ENCODE measurements at places on chromosomes 1 and 21. TPM values are rescaled to one million over a fixed set of nuclear protein-coding genes. Genes with fewer than 3 reads are reported as not detected.
A peak's percentile ranks its signal among the peaks of the same experiment; 100 is the strongest.

NFIA gene
- 1.1 TPM for total RNA-seq

TMEM51 gene
- 0.15 TPM for total RNA-seq

FBXO28 gene
- total RNA-seq: 9.6 TPM

CDCA8 gene
- 78.6 TPM for total RNA-seq

TAL1 gene
- total RNA-seq: not detected

GBP6 gene
- total RNA-seq: not detected

MTOR gene
- 38.5 TPM for total RNA-seq

PPM1J gene
- total RNA-seq: 1.0 TPM

GRCh38 chr1:203742436-203742835 lies 22.5 kb upstream of the LAX1 start:
- no peak for DNase-seq

- DNase-seq: peak; percentile 24
These were observed 43.0 kb upstream of the EGLN1 start for GRCh38 chr1:231465051-231465450.

GRCh38 chr1:168751195-168751650 lies 22.2 kb upstream of the DPT start:
- no peak for DNase-seq

- no peak for DNase-seq
These were observed 287.8 kb upstream of the RGS18 start for GRCh38 chr1:191870490-191870889.

GRCh38 chr1:210024996-210025395 lies 87.0 kb downstream of the SYT14 start:
- DNase-seq: no peak

GRCh38 chr1:233664804-233665574 lies 51.1 kb downstream of the KCNK1 start:
- no peak for DNase-seq

DNA sequence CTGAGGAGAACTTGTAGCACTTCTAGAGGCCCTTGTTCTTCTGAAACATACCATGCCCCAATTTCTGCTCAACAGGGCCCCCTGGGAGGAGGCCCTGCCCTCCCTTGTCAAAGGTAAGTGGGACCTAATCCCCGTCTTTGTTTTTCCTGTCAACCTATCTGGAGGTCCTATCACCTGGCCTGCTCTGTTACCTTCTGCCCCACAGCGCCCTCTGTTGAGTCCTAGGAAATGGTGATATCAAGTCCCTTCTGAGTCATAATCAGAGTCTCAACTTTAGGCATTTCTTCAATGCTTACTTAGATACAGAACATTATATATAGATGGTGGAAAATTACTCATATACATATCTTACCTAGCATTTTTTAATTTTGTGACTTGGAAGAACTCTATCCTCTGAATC lies 28.2 kb upstream of the FCRL4 start:
- peak; percentile 51 for DNase-seq

DNA sequence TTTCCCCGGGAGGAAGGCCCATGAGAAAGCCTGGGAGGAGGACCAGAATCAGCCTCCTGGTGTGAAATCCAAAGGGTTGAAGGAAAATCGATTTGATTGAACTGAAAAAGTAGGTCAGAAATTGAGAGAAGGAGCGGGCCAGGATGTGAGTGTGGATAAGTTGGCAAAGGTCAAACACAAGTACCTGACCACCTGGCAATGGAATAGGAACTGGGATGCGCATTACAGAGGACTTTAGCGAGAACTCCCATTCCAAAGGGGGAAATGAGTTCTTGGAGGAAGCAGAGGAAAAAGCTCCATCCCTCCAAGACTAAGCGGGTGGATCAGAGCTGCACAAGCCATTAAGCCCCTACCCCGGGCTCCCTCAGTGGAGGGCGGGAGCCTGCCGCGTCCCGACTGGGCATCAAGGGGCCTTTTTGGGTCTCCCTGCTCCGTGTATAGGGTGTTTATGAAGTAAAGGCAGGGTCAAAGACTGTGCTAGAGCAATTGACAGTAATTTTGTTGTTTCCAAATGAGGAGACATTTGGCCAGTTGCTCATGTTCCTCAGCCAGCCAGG lies 56.4 kb downstream of the TGFB2 start:
- DNase-seq: no peak

- no peak for DNase-seq
These were observed 88.7 kb upstream of the IFFO2 start for GRCh38 chr1:19044975-19045831.

DNA sequence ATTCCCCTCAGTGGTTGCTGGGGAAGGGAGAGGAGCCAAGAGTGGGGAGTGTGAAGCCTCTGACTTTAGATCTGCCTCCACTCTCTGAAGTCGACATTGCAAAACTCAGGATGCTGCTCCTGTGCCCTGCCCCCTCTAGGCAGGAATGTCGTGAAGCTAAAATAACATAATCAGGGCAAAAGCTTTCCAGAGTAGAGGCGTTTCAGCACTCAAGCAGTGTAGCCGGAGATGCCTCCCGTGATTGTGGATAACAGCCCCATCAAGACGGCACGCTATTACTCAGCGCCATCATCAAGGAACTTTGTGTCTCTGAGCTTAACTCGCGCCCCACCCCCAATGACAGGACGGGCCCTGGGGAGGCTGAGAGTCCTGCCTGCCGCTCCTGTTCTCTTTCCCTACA lies 60.0 kb downstream of the FBXO2 start:
- no peak for DNase-seq

GRCh38 chr21:45546636-45547544 lies 4.7 kb upstream of the SLC19A1 start:
- DNase-seq: no peak

- no peak for DNase-seq
These were observed 9.7 kb downstream of the NENF start for GRCh38 chr1:212442408-212442807.

GRCh38 chr21:38013741-38014140 lies 97.5 kb upstream of the KCNJ6 start:
- no peak for DNase-seq

DNA sequence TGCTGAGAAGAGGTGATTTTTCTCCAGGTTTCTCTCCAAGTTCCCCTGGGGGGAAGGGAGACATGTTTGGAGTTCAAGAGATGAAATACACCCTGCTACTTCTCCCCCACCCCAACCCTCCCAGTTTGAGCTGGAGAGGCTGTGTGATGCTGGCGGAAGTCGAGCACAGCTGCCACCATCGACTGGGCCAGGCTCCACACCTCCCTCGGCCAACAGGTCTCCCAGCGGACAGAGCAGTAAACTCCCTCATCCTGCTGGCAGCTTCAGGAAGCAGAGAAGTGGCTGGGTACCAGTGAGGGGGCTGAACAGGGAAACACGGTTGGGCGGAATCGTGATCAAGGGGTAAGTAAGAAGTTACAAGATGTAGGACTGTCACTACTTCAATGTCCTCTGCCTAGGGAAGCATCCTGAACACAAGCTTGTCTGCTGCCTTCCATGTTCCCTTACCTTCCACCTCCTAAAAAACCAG lies 6.6 kb upstream of the NHLH1 start:
- no peak for DNase-seq

DNA sequence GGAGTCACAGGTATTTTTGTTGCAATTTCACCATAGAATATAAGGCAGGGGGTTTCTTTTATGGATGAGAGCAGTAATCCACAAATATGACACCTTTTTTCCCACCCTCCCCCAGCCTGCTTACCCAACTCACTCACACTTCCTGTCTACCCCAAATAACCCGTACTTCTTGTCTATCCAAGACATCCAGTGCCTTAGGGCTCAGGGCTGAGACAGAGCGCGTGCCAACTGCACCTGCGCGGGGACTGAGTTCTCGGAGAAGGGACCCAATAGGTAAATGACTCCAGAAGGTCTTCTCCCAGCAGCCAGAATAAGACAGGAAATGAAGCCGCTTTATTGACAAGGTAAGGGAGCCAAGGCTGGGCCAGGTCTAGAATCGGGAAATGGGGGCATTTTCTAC lies 369.1 kb downstream of the SIPA1L2 start:
- DNase-seq: no peak

DNA sequence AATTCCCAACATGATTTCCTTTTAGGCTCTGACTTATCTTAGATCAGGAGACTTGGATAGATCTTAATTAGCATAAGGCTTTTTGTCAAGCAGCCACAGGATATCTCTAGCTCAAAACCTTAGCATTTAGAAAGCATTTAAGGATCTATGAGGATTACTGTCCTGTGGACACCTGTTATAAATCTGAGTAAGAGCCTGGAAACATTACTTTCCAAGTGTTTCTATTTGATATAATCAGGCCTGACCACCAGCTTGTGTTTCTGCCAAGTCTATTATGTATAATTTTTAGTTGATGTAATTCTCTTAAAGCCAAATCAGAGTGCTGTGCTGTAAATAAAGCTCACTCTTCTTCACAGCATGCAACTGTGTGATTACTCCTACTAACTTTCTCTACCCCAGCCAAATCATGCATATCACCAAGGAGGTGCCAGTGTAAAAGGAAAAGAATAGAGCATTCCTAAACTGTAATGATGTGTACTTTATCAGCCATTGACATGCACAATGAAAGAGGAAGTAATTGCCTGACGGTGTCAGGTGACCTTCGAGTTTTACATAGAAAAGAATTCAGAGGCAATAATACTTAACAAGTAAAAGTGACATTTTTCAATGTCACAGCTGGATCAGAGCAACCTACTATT lies 309.9 kb upstream of the PRMT6 start:
- DNase-seq: no peak

DNA sequence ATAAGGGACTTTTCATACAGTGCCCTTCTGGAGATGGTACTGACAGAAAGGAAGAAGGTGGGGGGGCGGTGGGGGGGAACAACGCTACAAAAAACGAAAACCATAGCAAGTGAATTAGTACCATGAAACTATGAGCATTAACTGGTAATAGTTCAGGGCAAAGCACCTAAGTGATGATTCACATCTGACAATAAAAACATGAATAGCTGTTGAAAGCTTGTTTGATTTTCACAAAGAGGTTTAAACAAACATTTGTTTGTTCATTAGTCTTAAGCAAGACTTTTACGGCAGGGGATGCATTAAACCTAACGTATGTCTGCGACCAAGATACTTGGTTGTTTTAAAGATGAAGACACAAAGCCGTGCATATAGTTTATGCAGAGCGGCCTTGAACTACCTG lies 177.5 kb downstream of the LMO4 start:
- no peak for DNase-seq

DNA sequence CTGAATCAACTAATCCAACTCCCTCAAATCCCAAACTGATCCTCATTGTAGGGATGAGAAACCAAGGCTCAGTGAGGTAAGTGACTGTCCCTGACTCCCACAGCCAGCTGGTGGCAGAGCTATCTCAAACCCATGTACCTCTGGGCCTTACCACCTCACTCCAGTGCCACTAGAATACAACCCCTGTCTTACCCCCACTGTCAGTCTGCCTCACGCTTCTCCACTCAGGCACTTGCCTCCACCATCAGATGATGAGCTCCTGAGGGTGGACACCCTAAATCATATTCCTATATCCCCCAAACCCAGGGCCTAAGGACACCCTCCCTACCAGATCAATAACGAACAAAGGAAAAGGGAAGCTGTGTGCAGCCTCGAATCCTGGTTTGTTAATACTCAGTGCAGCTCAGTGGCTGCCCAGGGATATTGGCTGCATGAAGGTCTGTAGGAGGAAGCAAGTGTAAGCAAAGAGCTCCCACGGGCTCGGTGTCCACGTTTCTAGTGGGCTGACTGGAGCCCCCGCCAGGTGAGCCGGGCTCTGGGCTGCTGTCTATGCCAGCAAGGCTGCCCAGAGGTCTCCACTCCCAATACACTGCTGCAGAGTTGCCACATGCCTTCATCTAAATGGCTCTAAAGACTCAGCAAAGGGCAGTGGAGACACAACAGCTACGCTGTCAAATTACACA lies 533.4 kb downstream of the MATN1 start:
- DNase-seq: no peak

DNA sequence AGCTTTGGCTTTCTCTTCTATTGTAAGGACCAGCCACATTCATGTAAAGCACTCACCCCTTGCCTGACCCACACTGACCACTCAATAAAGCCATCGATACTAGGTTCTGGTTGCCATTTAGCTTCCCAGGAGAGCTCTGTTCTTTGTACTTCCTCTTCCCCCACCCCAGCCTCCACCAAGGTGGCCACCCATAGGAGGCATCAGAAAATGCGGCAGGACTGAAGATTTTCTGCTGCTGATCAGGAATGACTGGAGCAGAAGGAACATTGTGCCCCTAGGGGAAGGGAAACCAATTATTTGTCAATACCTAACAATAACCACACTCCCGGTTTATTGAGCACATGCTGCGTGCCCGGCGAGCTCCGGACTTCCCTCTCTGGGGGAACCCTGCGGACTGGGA lies 5.2 kb upstream of the SMIM12 start:
- DNase-seq: no peak

DNA sequence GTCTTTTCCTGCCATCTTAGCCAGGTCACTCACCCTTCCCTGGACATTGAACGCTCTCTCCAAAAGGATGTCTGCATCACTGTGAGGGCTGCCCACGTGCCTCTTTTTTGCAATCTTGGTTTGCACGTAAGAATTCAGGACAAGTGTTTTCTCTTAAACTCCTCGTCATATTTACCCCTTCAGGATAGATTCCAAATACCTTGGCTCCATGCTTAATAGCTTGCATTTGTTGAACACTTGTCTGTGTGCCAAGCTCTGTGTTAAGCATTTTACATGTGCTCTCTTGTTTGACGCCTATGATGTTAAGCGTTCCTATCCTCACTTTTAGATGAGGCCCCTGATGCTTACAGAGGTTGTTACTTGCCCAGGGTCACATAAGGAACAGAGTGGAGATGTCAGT lies 29.8 kb downstream of the RCSD1 start:
- DNase-seq: no peak
